Mucosa of descending colon (tissue), 3 donors: ENCODE measurements at places on chromosomes 5 and 9. TPM values are rescaled to one million over a fixed set of nuclear protein-coding genes. Genes with fewer than 3 reads are reported as not detected.

DNA sequence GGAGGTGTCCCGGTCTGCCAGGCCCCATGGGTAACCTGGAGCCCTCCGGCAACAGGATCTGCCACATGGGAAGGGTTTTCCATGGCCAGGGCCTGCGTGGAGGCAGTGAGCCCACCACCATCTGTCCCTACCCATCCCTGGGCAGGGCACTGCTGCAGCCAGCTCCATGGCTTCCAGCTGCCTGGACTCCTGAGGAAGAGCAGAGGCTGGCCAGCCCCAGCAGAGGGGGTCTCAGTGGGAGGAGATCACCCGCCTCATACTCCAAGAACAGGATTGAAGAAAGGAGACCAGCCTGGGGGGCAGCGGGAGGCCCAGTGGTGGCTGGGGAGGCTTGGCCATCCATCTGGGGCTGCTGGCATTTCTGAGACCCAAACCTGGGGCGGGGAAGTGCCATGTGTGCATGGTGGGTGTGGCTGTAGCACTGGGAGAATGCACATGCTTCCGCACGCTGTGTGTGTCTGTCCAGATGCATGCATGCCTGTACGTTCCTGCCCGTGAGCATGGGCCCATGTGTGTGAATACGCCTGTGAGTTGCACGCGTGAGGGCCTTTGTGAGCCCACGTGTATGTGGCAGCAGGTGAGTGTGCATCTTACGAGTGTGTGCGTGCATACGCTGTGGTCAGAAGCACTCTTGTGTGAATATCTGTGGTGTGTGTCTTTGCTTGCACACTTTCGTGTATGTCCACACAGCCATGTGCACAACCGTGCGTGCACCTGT, 78.5 kb downstream of the LMX1B start:
- no peak for DNase-seq

- no peak for DNase-seq
Observed at GRCh38 chr9:124735121-124735520, 36.0 kb downstream of the NR6A1 start.

Gene AP3B1
- 55.6 TPM for total RNA-seq

Gene DDX4
- total RNA-seq: not detected

Gene TCF7
- total RNA-seq: 6.8 TPM

DNA sequence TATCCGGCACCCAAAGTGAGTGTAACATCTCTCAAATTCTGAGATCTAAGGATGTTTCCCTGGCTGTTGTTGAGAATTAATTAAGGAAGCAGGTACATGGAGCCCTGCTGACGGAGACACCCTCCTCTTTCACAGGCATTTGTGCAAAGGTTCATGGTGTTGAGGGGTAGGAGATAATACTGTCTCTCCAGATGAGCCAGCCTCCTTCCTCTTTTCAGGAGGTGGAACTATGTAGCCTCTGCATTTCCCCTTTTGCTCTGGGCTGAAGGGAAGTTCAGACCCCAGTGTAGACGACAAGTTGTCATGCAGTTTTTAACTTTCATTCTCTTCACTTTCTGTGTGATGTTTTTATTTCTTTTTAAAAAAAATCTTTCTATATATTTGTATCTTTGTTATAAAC, 107.5 kb downstream of the GALNT10 start:
- DNase-seq: no peak

DNA sequence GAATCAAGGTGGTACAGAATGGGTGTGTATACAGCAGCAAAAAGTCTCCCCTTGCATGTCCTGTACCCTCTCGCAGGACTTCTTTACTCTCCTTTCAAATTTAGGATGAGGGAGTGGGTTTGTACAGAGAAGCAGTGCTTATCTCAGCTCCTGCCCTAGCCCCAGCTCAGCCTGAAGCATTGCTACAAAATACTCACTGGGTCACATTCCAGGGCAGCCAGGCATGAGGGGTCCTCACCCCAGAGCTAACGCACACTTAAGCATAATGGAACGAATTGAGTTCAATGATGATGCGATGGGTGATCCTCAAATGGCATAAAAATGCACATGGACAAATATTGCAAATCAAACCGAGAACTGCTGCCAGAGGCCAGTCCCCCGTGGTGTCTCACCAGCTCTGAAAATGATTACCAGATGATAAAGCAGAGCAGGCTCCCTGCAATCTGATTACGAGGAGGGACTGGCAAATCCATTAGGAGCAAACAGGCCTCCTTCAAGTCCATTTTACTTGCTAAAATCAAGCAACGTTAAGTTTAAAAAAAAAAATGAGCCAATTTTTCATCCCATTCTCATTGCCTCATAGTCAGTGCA, 231.6 kb upstream of the TAS2R1 start:
- DNase-seq: no peak

DNA sequence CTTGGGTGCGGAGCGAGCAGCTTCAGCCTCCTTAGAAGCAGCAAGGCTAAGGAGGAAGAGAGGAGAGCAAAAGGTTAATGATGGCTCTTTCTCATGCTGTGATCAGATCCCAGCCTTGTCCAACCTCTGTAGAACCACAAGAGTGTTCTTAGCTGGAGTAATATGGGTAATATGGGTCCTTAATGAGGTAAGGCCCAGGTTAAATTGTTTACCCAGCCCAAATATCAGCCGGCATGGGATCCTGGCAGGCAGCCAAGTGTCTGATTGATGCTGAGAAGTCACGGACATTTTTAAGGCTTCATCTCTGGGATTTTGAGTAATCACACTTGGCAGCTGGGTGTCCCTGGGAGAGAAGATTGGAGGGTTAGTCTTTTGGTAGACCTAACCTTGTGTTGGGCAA, 32.3 kb downstream of the GLRA1 start:
- no peak for DNase-seq
